ENCODE measurements at places on chromosomes 5 and 9. TPM values are rescaled to one million over a fixed set of nuclear protein-coding genes. Genes with fewer than 3 reads are reported as not detected.

DNA sequence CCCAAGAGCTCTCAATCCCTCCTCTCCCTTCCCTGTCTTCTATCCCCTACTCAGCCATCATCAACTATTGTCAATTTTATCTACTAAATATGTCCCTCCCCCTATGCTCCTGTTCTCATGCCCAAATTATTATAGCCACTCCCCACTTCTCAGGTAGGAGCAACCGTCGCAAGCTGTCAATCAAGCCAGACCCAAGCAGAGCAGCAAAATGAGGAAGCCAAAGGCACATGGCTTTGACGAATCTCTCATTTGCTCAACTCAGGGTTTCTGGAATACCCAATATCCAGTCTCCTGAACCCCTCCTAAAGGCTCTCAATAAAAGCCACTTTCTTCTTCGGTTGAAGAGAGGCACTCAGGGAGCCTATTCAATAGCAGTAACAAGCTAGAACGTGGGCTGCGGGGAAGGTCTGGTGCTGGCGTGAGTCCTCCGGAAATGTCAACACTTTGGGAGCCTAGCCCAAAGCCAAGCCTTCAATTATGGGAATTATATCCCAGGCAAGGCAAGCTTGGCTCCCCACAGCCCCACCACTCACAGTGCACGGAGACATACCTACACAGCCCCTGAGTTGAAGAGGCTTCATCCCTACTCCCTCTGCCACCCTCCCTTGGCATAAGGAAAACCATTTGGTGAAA lies 47.7 kb downstream of the SIL1 start:
- no peak for DNase-seq

- DNase-seq, result no peak
Observed at GRCh38 chr9:16385590-16385989, 484.9 kb downstream of the BNC2 start.

GRCh38 chr5:95777441-95777840 lies 45.1 kb downstream of the GLRX start:
- DNase-seq, result no peak

DNA sequence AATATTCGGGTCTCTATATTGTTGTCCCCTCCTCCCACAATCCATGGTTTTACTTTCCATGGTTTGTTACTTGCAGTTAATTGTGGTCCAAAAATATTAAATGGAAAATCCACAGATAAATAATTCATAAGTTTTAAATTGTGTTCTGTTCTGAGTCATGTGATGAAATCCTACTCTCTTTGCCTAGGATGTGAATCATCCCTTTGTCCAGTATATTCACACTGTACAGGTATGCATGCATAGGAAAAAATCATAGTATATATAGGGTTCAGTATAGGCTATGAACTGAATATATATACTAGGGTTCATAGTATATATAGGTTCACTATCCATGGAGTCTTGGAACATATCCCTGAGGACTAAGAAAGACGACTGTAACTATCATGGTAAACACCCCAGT lies 19.6 kb downstream of the INSYN2B start:
- DNase-seq, result no peak

DNA sequence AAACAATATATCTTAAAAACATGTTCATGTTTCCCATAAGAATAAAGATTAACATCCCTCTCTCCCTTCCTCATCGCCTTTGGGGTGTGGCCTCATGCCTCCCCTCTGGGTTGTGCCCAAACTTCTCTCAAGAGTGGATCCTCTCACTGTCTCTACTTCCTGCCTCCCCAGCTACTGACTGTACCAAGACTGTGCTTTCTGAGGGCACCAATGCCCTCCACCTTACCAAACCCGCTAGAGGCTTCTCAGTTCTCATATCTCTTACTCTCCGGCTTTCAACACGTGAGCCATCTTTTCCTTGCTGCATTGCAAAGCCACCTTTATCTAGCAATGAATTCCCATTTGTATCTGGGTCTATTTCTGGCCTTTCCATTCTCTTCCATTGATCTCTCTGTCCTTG lies 34.4 kb upstream of the KCNIP1 start:
- DNase-seq, result no peak

- no peak for DNase-seq
Observed at GRCh38 chr5:87164409-87164808, 103.3 kb upstream of the RASA1 start.

GRCh38 chr5:125659316-125660023 lies 763.7 kb upstream of the GRAMD2B start:
- no peak for DNase-seq

DNA sequence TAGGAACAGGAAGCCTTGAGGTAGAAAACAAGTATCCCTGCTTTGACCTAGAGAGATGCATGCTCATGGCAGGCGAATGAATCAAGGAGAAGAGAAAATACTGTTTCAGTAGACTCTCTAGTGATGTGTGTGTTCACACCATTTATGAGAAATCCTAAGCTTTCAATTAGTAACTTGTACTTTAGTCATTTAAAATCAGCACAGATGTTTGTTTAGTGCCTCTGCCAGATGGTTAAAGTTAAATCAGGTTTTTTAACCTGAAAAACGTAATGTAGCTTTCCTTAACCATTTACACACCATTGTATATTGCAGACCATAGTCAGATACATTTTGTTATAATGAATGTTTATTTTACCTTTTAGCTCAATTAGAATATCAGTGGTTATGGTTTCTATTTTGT lies 5.0 kb downstream of the TJP2 start:
- DNase-seq, result no peak

- no peak for DNase-seq
Observed at GRCh38 chr5:102511666-102512065, 12.9 kb upstream of the SLCO6A1 start.

- DNase-seq, result no peak
Observed at GRCh38 chr9:122929796-122930354, 1.4 kb downstream of the ZBTB26 start.

DNA sequence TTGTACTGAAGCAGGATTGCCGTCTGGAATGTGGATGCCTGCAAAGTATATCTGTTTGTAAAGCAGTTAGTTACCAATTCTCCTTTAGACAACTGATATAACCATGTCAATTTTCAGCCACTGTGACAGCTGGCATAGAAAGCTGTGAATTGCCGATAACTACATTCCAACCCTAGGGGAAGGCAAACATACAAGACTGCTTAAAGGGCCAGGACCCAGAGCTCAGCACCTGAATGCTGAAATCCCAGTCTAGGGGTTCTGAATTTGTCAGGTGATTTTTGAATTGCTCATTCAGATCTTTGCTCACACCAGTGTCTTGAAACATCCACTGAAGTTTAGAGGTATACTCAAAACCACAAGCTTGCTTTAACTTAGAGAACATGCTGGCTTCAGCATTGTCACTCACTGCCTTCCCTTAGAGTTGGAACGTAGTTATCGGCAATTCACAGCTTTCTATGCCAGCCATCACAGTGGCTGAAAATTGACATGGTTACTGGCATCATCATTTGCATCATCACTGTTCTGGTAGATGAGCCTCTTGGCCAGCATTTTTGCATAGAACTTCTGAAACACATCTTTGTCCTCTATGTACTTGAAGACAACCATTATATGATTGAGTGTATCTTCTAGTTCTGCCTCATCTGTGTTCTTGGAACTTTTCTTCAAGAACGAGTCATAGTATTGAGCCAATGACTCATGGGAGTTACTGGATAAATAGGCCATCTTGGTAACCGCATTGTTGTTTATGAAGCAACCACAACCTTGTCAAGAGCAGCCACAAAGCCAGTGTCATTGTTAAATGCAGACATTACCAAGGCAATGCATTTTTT lies 82.1 kb downstream of the CCDC192 start:
- no peak for DNase-seq

- DNase-seq, result no peak
Observed at GRCh38 chr5:149681252-149681651, 48.9 kb upstream of the PPARGC1B start.

DNA sequence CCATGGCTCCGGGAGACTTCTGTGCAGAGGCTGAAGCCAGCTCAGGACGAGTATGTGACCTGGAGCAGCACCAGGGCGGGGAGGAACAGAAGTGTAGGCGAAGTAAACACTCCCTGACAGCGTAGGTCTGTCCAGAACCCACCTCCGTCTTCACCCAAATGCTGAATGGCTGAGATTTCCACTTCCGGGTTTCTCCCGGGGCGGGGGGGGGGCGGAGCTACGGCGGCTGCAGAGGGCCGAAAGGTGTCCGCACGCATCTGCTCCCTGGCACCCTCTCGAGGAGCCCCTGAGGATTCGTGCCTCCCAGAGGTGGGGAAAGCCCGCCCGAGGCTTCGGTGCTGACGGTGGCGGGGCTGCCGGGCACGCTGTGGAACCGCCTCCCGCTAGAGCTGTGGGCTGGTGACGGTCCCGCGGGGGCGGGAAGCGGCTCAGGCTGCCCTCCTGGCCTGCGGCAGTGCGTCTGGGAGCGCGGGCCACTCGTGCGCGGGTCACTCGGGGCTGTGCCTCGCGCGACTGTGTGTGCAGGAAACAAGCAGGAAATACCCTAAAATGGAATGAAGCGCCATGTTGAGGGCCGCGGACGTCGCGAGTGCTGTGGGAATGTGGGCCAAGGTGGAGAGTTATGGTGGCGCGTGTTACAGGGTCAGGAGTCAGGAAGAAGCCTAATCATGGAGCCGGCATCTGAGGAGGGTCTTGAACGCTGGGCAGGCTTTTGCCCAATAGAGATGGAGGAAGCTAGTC lies 1425.4 kb downstream of the FOXD4L5 start:
- DNase-seq, result peak; percentile 84

GRCh38 chr5:146130440-146131045 lies 25.2 kb upstream of the PLAC8L1 start:
- DNase-seq, result no peak

DNA sequence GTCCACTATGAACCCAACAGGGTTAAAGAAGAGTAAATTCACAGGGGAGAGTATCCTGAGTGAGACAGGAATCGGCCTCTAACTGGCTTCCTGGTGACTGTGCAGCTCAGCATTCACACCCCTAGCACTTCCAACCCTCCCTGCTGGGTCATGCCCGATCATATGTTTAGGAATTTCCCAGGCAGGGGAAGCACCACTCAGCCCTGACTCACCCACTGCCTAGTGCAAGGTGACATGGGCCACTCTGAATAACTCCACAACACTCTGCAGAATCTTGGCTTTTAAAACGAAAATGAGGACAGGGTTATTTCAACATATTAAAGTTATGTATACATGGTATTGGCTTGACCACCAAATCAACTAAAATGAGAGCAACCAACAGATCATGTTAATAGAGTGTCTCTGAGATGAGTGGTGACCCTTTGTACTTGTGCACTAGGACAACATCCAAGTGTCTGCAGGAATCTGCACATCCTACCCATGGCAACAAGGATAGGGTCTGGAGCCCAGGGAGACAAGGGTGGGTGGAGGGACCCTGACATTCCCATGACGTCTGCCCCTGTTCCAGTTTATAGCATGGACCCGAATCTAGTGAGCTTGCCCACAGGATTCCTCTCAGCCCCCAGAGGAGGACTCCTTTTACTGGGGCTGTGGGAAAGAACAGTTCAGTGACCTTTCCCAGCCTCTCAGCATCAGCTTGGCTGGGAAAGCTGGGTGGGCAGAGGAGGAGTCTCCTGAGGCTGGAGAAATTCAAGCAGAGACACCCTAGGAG lies 485.8 kb downstream of the SEMA5A start:
- DNase-seq, result no peak

DNA sequence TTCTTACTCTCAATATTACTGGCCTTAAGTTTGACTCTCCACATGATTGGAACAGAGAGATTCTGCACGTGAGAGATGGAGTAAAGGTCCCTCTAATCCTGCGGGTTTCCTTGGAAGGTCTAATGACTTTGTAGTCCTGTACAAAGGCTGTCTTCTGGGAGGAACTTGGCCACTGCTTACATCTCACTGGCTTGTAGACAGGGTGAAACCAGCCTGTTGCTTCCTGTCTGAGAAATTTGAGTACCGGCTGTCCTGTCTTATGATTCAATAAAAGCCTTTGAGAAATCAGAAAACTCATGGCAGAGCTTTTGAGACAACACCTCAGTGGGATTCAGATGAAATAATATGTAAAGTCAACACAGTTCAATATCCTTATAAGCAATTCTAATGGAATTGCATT lies 43.0 kb downstream of the IL31RA start:
- DNase-seq, result no peak

GRCh38 chr9:136642439-136642921 lies 20.2 kb upstream of the EGFL7 start:
- no peak for DNase-seq

- no peak for DNase-seq
Observed at GRCh38 chr9:14275331-14275730, 38.6 kb downstream of the NFIB start.

DNA sequence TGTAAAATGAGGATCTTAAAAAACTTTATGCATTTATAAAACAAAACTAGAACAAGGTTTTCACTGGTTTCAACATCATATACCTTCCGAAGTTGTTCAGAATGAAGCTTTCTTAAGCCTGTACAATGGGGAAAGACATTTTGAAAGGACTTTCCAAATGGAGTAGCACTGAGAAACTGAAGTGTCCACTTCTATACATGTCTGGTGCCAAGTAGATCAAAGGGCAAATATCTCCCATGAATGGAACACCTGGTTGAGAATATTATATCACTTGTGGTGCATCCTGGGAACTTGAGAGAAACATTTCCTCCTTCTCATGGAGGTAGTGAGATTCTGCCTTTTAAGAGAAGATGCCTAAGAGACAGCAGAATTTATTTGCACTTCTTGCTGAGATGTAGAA lies 182.1 kb upstream of the ACTBL2 start:
- no peak for DNase-seq

DNA sequence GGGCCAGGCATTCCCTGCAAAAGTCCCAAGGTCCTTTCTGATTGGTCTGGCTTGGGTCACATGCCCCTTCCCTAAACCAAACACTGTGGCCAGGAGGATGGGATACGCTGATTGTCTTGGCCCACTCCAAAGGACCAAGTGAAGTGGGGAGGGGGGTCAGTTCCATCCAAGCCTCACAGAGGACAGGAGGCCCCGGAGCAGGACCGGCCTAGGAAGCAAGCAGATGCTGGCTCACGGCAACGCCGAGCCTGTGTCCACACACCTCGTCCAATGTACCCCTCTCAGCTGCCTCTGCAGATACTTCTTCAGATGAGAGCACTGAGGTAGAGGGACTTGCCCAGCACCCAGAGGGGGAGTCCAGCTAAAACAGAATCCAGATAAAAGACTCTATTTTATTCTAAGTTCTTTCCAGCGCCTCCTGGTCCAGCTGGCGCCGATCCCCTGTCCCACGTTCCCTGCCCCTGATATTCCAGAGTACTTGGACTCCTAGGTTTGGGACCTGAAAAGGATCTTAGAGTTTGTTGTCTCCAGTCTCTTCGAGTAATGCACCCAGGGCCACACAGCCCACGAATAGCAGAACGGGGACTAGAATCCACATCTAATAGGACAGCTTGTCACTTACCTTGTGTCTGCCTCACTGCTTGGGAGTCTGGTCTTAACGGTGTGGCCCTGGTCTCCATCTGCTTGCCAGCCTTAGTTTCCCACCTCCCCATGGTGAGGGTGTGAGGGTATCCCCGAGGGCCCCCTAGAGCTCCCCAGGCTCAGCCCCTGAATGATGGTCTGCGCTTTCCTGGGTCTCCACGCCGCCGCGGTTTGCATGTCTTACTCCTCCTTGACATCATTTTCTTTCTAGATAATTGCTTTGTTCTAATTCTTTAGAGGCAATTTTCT lies 72.4 kb upstream of the UNC5A start:
- DNase-seq, result no peak

FOXD4L6 gene
- not detected for polyA plus RNA-seq

NEUROG1 gene
- not detected for polyA plus RNA-seq

CCDC112 gene
- 6.4 TPM for polyA plus RNA-seq

PCDHGB1 gene
- polyA plus RNA-seq, result 1.3 TPM

TUSC1 gene
- polyA plus RNA-seq, result 6.5 TPM

ADCY2 gene
- not detected for polyA plus RNA-seq

PAPPA gene
- polyA plus RNA-seq, result 41.2 TPM

SLC36A3 gene
- not detected for polyA plus RNA-seq

MEIKIN gene
- not detected for polyA plus RNA-seq
